T-helper 17 cell (primary cell): ENCODE measurements at places on chromosomes 12 and 14. TPM values are rescaled to one million over a fixed set of nuclear protein-coding genes. Genes with fewer than 3 reads are reported as not detected.

- no peak for DNase-seq
These were observed 97.1 kb downstream of the SCAF11 start for GRCh38 chr12:45893240-45893639.

- no peak for DNase-seq
These were observed 394.3 kb downstream of the EGLN3 start for GRCh38 chr14:33556382-33557121.

DNA sequence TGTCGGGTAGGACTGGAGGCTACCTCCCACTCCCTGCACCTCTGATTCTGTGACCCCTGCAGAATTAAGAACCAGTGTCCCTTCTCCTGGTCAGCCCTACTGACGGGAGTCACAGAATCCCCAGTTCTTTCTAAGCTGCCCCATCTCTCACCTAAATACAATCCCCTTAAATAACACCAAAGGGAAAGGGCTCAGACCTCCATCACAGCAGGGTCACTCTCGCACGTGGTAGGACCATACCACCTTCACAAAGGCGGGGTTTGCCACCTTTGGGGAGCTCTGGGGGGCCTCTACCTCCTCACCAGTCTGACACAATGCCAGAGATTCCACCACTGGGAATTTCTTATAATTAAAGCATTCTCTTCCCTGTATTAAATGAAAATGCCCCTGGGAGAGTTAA lies 35.6 kb downstream of the DAD1 start:
- no peak for DNase-seq

GRCh38 chr12:50569321-50569720 lies 64.5 kb downstream of the DIP2B start:
- no peak for DNase-seq

- DNase-seq = no peak
These were observed 28.3 kb upstream of the CMKLR1 start for GRCh38 chr12:108367436-108367835.

GRCh38 chr14:100539003-100539660 lies 48.1 kb downstream of the BEGAIN start:
- DNase-seq = peak; percentile 5

DNA sequence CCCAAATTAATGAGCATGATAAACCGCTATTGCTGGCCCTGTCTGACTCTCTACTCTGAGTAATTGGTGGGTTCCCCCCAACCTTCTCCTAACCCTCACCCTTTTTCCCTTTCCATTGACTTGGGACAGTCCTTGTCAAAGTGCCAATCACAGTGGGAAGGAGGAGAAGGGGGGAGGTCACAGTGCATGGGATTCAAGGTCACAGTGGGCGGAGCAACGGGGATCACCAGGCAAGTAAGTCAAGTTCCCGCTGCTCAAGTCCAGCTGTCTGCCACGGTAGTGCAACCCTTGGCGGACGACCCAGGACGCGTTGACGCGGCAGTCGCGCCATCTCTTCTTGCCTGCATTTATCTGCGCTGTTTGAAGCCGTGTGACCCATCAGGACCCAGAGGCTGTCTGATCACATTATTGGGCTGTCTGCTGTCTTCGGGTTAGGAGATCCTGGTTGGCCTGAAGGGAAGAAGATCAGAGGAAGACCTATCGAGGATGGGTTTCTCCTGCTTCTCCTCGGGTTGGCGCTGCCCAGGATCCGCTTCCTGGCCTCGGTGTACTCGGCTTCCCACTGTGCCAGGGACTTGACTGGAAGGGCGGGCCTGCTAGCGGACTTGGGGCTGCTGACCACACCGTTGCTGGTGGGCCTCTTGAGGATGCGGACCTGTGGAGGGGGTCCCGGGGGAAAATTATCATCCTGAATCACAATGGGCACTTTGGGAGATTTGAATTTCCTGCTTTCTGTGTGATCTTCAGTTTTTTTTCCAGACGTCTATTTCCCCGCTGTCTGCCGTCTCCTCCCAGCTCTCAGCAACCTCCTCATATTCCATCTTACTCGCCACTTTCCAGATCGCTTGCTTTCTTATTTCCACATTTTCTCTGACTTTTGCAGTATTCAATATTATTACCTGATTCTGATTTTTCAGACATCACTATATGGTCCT lies 3.1 kb upstream of the MDM2 start:
- DNase-seq = no peak

GRCh38 chr14:25086081-25086480 lies 36.1 kb upstream of the STXBP6 start:
- no peak for DNase-seq

- DNase-seq = no peak
These were observed 214.9 kb downstream of the ZFP36L1 start for GRCh38 chr14:68577802-68578541.

GRCh38 chr14:28876572-28876945 lies 110.0 kb downstream of the FOXG1 start:
- no peak for DNase-seq

DNA sequence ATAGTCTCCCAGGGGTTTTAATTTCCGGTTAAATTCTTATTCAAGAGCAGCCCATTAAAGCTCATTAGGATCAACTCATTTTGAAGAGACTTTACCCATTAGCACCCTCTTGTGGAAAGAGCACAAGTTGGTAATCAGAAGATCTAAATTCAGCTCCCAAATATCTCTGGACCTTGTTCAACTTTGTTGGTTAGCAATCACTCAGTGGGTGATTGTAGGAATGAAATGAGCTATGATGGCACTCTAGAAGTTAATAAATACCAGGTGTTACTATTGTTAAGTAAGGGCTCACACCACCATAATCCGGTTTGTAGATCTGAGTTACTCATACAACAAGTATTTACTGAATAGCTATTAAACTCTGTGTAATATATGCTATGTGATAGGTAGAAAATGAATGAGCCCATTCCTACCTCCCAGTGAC lies 42.9 kb downstream of the TRIP11 start:
- no peak for DNase-seq

DNA sequence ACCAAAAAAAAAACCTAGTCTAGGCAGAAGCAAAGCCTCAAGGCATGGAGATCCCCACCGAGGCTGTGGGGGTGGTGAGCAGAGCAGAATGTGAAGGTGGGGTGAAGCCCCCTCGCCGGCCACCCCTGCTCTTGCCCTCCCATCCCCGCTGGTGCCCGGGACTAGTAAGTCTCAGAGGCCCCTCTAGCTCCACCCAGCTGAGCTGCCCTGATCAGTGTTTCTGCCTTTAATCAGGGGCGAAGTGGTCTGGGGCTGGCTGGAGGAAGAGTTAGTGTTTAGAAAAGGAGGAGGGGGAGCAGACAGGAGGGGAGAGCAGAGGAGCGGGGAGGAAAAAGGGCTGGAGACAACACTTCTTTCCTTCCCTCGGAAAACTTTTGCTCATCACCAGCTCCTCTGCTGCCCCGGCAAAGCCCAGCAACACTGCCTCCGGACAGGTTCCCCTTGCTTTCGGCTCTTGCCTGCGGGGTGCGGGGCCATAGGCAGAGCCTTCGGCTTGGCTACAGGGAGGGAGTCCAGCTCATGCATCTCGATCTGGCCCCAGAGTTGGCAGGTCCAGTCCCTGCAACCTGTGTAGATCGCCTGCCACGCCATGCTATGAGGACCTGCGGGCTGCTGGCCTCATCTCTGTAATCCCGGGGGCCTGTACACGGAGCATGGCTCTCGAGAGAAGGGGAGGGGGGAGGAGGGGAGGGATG lies 3.4 kb upstream of the DLK1 start:
- DNase-seq = no peak

DNA sequence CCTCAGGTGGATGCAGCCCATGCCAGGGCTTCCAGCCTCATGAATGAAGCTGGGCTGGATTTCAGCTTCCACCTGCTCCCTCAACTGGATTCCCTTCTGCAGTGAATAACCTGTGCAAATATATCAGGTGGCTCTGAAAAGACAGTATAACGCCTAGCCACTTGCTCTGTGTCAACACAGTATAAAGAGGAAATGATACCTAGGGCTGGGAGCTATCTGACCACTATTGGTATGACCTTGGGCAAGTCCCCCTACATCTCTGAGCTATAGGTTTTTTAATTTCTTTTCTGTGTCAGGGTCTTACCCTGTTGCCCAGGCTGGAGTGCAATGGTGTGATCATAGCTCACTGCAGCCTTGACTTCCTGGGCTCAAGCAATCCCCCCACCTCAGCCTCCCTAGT lies 19.8 kb downstream of the ISM2 start:
- DNase-seq = no peak

- DNase-seq = no peak
These were observed 3.1 kb upstream of the BRF1 start for GRCh38 chr14:105303949-105304348.

- DNase-seq = no peak
These were observed 685 bp downstream of the VAMP1 start for GRCh38 chr12:6469609-6470374.

DNA sequence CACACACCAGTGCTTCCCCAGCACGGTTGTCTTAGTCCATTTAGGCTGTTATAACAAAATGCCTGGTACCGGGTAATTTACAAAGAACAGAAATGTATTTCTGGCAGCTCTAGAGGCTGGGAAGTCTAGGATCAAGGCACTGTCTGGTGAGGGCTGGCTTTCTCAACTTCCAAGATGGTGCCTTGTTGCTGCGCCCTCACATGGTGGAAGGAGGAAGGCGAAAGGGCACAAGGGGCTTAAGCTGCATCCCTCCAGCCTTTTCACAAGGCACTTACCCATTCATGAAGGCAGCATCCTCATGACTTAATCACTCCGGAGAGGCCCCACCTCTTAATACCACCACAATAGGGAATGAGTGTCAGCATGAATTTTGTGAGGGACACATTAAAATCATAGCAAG lies 155.5 kb downstream of the SLC15A5 start:
- no peak for DNase-seq

DNA sequence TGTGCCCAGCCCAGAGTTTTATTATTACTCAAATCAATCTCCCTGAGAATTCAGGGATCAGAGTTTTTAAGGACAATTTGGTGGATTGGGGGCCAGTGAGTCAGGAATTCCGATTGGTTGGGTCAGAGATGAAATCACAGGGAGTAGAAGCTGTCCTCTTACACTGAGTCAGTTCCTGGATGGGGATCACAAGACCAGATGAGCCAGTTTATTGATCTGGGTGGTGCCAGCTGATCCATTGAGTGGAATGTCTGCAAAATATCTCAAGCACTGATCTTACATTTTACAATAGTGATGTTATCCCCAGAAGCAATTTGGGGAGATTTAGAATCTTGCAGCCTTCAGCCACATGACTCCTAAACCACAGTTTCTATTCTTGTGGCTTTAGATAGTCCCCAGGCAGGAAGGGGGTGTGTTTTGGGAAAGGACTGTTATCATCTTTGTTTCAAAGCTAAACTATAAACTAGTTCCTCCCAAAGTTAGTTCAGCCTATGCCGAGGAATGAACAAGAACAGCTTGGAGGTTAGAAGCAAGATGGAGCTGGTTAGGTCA lies 89.1 kb upstream of the CNOT2 start:
- no peak for DNase-seq

DNA sequence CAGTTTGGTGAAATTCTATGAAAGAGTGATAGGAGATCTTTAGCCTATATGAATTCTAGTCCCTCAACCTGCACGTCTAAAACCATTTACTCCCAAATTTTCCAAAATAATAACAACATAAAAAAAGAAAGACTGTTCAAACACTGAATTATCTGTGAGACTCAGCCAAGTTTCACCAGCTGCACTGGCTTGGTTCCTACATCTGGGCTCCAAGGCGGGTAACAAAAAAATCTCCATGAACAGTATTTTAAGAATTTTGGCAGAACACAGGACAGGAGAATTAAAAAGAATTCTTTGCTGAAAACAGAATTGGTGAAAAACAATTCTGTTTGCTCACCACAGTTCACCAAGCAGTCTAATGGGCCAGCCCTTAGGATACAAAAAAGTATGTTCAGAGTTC lies 536.8 kb upstream of the ATP2B1 start:
- no peak for DNase-seq

DNA sequence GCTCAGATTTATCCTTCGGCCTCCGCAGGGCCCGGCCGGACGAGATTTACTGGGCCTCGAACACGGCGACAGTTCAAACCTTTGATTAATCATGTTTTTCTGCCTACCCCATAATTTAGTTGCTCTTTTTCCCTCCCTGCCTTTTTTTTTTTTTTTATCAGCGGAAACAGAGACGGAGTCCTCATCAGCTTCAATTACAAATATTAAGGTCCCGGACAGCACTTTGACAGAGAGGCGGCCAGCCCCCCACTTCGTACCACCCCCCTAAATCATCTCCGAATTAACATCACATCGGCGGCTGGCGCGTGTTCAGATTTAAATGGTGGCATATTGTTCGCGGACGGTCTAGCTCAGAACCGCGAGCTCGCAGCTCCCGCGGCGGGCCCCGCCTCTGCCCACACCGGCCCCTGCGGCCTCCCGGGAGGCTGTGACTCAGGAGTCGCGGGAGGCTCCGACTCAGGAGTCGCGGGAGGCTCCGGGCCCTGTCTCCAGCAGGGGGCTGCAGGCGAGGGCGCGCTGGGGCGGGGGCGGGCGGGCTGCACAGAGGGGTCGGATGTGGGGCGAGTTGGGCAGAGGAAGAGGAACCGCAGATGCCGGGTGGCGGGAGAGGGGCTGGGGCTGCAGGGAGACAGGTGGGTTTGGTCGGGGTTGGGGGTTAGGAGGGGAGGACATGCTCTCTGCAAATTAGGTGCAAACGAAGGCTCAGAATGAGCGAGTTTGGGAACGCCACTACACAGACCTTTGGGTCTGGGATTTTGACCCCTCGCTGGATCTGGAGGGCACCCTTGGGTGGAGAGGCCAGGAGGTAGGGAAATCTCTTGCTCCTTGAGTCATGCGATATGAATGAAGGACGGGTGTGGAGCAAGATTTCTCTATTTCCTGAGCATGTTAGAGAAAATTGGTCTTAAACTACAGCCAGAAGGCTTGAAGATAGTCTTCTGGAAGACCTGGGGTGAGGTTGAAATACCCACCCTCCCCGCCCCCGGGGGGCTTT lies 19.6 kb upstream of the ATP5MC2 start:
- peak; percentile 25 for DNase-seq

GRCh38 chr12:65526311-65526710 lies 247.8 kb downstream of the MSRB3 start:
- DNase-seq = no peak

- DNase-seq = no peak
These were observed 192.0 kb downstream of the TTC7B start for GRCh38 chr14:90624227-90624626.

DNA sequence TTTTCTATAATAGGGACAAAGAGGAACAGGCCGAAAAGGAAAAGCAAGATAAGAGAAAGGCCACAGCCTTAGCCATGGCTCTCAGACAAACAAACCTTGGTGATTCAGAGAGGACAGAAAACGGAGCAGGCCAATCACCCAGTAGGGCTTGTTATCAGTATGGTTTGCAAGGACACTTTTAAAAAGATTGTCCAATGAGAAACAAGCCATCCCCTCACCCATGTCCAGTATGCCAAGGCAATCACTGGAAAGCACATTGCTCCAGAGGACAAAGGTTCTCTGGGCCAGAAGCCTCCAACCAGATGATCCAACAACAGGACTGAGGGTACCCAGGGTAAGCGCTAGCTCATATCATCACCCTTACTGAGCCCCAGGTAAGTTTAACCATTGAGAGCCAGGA lies 243.8 kb upstream of the BTG1 start:
- DNase-seq = no peak

Gene PRICKLE1
- total RNA-seq = 0.86 TPM

Gene KRT4
- total RNA-seq = not detected

Gene ATG14
- 21.7 TPM for total RNA-seq

Gene CRACR2A
- 52.8 TPM for total RNA-seq

Gene CLEC12A
- 0.37 TPM for total RNA-seq

Gene TMEM229B
- 12.7 TPM for total RNA-seq

Gene RPL10L
- total RNA-seq = not detected

Gene CCDC184
- total RNA-seq = 7.5 TPM

Gene ESRRB
- total RNA-seq = 0.40 TPM
